ENCODE measurements at places on chromosomes 7 and 10.

GRCh38 chr7:72453471-72453870, 41.3 kb upstream of the CALN1 start:
- no peak for DNase-seq

DNA sequence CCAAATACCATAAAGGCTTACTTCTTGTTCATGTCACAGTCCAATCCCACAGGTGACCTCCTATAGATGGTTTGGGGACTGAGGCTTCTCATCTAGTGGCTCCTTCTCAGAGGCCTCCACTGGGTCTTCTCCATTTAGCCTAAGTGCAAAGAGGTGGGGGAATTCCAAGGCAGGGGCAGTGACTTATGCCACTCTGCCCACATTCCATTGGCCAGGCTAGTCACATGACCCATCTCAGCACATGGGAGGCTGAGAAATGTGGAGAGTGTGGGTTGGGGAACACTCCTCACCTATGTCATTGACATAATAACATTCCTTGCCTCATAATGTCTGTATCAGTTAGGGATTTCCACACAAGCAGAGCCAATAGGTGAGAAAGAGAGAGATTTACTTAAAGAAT, 104.3 kb upstream of the PLXNA4 start:
- no peak for DNase-seq

DNA sequence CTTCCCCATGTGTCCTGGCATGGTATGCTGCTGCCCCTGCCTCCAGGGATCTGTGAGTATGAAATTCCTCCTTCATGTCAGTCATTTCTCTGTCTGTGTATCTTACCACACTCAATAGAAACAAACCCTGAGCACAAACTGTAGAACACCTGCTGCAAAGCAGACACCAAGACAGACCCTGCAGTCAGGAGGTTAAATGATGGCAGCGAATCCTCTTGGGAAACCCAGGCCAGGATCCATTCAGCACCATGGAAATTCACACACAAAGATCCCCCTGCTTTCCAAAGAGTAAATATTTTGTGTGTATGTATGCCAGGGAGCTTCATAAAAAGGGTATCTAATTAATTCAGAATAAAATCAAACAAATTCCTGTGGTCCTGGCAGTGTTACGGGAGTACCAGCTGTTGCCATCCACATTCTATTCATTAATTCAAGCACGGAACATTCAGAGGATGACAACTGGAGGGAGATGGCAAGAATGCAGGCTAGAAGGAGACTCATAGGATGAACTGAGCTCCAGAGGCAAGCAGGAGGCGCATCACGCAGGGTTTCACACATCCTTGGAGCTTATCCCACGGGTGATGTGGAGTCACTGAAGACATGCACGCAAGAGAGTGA, 14.8 kb downstream of the ITIH5 start:
- DNase-seq, result no peak

- no peak for DNase-seq
Observed at GRCh38 chr7:125661-126060, 66.7 kb upstream of the FAM20C start.

- DNase-seq, result no peak
Observed at GRCh38 chr7:90532231-90532929, 62.9 kb downstream of the PTTG1IP2 start.

GRCh38 chr10:82091413-82091812, 216.4 kb downstream of the NRG3 start:
- DNase-seq, result no peak

DNA sequence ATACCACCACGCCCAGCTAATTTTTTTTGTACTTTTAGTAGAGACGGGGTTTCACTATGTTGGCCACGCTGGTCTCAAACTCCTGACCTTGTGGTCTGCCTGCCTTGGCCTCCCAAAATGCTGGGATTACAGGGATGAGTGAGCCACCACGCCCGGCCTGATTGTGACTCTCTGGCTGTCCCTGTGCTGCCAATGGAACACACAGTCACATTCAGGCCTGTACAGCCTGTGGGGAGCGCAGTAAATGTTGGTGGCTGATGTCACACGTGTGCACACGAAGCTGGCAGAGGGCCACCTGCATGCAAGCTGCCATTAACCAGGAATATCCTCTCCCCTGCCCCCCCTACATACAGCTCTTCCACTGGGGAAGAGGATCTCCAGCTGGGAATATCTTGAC, 22.1 kb downstream of the POLL start:
- DNase-seq, result no peak

DNA sequence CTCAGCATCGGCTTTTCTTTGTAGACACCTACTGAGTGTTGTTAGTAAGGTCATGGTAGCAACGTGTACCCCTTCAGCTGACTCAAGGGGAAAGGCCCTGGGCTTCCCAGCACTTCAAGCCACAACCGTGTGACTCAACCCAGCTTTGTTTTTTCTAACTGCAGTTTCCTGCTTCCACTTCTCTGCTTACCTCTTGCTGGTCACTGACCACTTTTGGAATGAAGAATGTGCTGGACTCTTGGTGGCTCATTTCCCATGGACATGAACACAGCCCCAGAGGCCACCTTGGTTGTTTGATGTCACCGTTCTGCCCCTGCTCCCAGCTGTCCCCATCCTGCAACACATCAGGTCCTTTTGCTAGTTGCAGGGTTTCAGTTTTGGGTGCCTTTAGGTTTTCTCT, 69.5 kb upstream of the ZNF438 start:
- DNase-seq, result peak; percentile 47

DNA sequence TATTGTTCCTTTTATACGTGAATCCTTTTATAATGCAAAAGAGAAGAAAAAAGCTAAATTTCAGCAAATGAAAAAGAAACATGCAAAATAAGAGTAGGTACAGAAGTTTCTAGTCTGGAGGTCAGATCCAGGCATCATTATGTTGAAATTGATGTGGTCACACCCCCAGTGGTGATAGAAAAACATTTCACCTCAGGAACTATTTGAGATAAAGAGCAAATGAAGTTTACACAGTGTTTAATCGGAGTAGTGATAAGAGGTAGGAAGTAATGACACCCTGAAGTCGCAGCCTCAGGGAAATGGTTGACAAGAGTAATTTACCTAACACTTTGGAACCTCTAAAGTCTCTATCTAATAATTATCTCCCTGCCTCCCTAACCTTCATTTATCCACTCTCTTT, 536.0 kb upstream of the STEAP1 start:
- no peak for DNase-seq

DNA sequence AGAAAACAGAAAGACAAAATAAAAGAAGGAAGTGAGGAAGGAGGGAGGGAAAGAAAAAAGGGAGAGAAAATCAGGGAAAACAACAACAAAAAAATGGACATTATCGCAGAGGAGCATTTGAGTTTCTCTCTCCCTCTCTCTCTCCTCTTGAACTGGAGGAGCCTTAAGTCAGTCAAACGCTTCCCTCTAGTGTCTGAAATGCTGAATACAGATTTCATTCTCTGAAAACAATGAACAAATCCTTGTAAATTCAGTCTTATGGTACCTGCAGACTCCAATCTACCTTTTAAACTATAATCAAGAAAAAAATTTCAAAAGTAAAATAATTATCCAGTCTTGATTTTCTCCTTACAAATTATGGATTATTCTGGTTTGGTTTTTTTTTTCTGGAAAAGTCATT, 89.2 kb upstream of the PFKP start:
- DNase-seq, result no peak

- no peak for DNase-seq
Observed at GRCh38 chr10:88120599-88121333, 257.3 kb downstream of the PTEN start.

DNA sequence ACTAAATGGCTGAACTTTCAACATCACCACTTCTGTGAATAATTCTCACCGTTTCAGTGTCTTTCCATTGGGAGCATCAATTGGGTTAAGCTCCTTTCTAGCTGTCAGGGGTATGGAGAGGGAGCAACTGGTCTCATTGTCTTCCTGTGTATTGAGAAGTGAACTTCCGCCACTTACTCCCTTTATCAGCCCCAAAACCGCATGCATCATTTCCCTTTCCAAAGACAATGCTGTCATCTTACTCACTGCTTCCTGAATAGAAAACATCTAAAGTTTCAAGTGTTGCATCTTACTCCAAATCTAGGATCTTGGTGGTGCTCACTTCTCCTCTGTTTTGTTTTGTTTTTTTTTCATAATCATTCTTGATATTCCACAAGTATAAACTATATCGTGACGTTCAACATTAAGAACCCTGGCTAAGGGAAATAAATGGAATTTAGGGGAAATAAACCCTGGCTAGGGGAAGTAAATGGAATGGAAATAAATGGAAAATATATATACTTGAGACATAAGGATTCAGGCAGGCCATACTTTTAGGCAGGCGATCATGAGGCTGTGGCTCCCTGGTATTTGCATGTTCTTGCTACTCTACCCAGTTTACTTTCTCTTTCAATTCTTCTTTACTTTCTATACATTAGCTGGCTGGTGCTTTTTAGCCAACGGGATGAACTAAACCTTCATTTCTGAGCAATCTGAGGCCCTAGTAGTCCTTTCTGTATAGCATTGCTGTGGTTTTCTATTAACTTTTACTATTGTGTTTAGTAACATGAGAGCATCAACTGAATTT, 371.9 kb downstream of the BMPER start:
- DNase-seq, result no peak

- no peak for DNase-seq
Observed at GRCh38 chr7:100789055-100789454, 38.3 kb downstream of the EPHB4 start.

- DNase-seq, result no peak
Observed at GRCh38 chr10:28008054-28008453, 9.2 kb upstream of the ODAD2 start.

GRCh38 chr10:60414877-60415585, 25.4 kb upstream of the ANK3 start:
- DNase-seq, result no peak

GRCh38 chr7:128052404-128052803, 21.2 kb upstream of the LRRC4 start:
- DNase-seq, result no peak

- DNase-seq, result no peak
Observed at GRCh38 chr10:76192694-76193320, 761.4 kb downstream of the LRMDA start.

- DNase-seq, result no peak
Observed at GRCh38 chr10:89389254-89389653, 3.2 kb upstream of the IFIT1 start.

GRCh38 chr10:133438711-133439273, 14.4 kb upstream of the SPRN start:
- no peak for DNase-seq

DNA sequence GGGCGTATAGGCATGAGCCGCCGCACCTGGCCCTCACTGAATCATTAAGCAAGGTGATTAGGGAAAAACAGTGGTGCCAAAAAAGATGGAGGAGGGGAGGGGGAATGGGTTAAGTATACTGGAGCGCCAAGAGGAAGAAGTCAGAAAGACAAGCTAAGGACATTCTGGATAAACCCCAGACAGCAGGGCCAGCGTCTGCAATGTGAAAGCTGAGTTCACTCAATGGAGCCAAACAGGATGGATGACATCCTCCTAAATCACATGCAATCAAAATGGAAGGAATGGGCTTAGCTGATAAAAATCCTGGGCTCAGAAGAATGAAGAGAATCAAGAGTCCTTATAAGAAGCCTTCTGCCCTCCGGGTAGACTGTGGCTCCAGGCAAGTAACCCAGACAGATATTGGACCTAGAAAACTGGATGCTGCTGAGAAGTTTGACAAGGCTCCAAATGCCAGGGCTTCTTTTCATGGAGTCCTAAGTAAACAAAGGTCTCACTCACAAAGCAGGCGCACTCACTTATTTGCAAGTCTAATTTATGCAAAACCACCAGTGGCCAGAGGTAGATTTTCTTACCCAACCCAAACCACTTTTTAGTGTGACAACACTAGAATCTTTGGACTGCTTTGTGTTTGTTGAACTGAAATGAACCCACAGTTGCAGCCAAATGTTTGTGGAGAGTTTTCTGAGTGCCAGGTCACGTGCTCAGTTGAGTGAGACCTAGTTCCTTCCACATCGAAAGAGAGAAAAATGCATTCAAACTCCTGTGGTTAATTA, 519.1 kb upstream of the AUTS2 start:
- DNase-seq, result no peak

GRCh38 chr10:68099736-68100135, 9.6 kb upstream of the MYPN start:
- DNase-seq, result no peak

DNA sequence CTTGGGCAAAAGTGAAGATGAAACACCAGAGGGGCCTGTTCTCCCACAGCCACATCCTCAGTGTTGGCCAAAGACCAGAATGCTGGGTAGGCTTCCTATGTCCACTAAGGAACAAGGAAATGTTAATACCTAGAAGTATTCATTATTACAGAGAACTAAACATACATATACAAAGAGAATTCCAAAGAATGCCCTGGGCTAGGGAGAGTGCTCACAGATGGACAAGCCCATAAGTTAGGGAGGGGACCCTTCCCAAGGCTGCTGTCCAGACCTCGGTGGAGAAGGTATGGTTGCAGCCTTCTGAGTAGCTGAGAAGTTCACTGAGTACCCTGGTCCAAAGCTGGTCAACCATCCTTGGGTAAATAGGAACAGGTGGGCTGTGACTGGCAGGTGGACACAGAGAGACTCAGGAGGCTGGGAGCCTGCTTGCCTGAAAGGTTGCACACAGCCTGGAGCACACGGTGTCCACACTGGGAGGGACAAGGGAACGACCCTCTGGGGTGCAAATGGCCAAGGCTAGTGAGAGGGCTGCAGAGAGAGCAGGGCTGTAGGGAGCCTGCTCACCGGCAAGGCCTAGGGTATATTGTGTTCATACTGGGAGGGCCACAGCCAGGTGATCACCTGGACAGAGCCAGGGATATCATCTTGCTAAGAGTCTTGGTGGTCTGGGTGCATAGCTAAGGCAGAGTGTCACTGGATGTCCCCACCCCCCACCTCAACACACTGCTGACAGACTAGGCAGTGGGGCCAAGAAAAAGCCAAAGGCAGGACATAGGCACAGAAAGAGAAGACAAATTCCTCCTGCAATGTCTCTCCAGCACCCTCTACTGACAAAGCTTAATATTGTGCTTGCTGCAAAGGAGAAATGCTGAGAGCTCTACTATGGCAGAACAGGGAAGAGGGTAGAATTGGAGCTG, 40.3 kb downstream of the CPVL start:
- DNase-seq, result no peak

- no peak for DNase-seq
Observed at GRCh38 chr7:47147213-47147631, 434.7 kb downstream of the TNS3 start.

Measured in stimulated activated CD4-positive, alpha-beta T cell treated with anti-CD3 and anti-CD28 coated beads, Interleukin-1b, Interleukin-23, amount 100 ng/mL, for 4 hours (primary cell).